Globus pallidus (tissue), 1 donor: ENCODE measurements at places on chromosomes 13 and 19.

DNA sequence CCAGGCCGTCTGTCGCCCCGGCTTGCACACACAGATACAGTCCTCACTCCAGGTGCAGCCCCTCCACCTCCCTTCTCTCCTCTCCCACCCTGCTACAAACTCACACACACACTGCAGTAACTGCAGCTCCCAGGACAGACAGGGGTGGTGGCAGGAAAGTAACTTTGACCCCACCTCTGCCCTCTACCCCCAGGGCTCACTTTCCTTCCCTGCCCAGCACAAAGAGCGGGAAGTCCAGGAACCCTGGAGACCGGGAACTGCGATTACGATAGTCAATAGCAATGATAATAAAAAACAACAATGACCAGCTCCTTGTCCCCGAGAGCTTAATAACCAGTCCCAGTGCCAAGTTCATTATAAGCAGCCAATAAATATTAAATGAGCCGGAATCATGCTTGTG lies at the start of gene CEACAM20:
TSS of gene CEACAM20 (minus strand) at position 140 of the 400 bp plus-strand sequence. CDS start 166 bp downstream, outside the sequence.
- no peak for DNase-seq

DNA sequence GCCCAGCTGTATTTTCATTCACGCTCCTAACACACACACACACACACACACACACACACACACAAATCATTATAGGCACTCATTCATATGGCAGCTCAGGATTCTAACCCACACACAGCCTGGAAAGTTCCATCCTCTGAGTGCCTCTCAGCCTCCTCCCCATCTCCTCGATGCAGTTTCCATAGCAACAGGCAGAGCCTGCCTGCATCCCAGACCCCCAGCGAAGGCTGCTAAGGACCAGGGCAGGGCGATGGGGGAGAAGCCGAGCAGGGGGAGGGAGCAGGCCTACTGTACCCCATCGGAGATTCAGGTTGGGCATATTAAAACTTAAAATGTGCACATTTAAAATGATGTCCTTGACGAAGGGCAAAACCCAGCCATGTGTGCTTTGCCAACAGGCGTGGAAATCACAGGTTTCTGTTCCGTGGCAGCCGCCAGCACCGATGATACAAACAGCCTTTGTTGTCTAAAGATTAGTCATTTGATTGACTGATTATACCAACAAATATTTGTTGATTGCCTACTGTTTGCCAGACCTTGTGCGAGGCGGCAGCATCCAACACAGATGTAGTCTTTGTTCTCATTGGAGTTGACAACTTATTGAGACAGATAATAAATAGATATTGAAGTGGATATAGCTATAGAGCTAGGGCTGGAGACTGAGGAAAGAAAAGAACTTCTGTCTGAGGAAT lies 43.8 kb upstream of the USP29 start:
- DNase-seq = peak; percentile 26

- DNase-seq = no peak
Measured at GRCh38 chr13:101382086-101382485, 34.2 kb downstream of the NALCN start.

DNA sequence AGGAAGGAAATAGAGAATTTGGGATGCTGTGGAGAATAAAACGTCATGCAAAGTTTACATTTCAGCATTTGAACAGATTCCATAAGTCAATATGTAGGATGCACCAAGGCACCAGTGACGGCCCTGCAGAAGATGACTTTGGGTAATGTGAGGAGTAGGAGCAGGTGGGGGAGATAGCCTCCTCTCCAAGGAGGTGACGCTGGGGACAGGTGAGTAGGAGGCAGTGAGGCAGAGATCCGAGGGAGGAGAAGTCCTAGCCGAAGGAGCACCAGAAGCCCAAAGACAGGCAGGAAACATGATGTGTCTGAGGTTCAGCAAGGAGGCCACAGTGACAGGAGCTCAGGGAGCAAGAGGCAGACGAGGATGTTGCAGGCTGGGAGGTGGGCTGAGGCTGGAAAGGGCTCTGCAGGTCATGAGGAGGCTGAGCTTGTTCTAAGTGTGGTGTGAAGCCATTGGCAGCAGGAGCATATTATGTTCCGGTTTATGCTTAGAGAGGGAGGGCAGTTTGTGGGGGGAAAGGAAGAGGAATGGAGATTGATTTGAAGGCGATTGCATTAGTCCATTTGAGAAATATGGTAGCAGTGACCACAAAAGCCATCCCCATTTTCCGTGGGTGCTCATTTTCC lies 55.7 kb upstream of the C1QTNF9 start:
- DNase-seq = no peak

GRCh38 chr19:3178377-3178972 lies at the start of gene S1PR4:
S1PR4 (plus strand) TSS chr19:3178769; CDS start chr19:3178793, 24 bp downstream.
- DNase-seq = no peak

- DNase-seq = peak; percentile 1
Measured at GRCh38 chr19:42655748-42656147, 61.0 kb upstream of the CEACAM8 start.

DNA sequence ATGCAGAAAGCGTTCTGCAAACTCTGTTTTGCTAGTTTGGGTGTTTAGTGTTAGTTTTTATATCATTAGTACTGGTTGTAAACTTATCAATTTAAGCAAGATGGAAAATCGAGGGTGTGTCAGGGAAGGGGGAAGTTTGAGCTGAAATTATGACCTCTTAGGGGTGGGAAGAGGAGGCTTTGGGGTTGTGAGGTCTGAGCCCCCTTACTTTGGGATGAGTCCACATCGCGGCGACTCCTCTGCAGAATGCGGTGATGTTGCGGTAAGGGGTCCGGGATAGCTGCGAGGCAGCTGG lies 743 bp upstream of the NDUFS7 start:
- no peak for DNase-seq

DNA sequence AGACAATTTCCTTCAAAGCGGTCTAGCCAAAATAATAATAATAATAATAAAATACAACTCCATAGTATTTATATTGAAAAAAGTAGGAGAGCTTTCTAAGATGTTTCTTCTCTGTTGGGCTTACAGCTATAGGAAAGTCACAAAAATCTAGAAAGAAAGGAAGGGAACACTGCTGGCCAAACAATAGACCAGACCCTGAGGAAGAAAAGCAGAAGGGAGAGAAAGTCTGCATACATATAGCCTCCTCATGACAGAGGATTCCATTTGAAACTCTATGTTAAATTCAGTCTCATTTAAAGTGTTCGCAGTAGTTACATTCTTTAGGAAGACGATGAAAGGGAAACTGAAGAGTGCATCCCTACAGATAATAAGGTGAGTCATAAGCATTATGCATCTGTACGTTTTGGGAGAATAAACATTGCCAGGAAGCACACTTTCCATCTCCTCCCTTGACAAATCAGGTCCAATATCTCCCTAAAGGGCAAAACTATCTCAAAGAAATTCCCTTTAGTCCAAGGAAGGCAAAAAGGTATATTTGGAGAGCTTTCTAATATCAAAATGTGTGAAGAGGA lies 86.5 kb downstream of the PCDH9 start:
- DNase-seq = no peak

GRCh38 chr13:80058626-80059025 lies 282.3 kb downstream of the SPRY2 start:
- DNase-seq = no peak

DNA sequence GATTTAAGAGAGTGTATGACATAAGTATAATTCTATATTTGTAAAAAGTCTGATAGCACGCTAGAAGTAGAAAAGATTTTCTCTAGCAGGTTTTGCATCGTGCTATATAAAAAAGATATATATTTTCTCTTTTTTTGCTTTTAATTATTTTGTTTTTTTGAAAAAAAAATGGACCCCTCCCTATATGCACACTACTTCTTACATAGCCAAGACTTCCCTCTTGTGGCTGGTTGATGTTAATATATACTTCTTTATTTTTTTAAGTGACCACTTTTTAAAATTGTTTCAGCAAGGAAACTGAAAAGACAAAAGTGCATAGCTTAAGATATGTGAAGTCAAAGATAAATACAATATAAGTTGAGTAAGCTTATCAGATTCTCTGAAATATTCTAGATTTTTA lies 1202.8 kb downstream of the DIAPH3 start:
- no peak for DNase-seq

DNA sequence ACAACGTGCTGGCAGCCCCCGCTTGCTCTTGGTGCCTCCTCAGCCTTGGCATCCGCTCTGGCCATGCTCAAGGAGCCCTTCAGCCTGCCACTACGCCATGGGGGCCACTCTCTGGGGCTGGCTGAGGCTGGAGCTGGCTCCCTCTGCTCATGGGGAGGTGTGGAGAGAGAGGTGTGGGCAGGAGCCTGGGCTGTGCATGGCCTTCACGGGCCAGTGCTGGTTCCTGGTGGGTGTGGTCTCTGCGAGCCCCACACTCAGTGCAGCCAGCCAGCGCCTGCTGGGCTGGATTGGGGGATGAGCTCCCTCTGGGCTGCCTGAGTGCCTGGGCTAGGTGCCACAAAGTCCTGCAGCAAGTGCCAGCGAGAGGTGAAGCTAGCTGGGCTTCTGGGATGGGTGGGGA lies 1289.1 kb downstream of the OLFM4 start:
- no peak for DNase-seq

- no peak for DNase-seq
Measured at GRCh38 chr13:27194895-27195764, 23.5 kb upstream of the USP12 start.

GRCh38 chr13:110965038-110965754 lies 50.3 kb upstream of the ANKRD10 start:
- DNase-seq = no peak

- no peak for DNase-seq
Measured at GRCh38 chr19:23993440-23993839, 78.8 kb downstream of the ZNF726 start.

GRCh38 chr19:1211494-1212234 lies 6.1 kb downstream of the STK11 start:
- DNase-seq = no peak

GRCh38 chr13:31179241-31179640 lies 17.5 kb upstream of the HSPH1 start:
- no peak for DNase-seq

- DNase-seq = no peak
Measured at GRCh38 chr19:453606-454005, 7.2 kb downstream of the SHC2 start.

- no peak for DNase-seq
Measured at GRCh38 chr13:33110713-33111413, 94.6 kb downstream of the KL start.

DNA sequence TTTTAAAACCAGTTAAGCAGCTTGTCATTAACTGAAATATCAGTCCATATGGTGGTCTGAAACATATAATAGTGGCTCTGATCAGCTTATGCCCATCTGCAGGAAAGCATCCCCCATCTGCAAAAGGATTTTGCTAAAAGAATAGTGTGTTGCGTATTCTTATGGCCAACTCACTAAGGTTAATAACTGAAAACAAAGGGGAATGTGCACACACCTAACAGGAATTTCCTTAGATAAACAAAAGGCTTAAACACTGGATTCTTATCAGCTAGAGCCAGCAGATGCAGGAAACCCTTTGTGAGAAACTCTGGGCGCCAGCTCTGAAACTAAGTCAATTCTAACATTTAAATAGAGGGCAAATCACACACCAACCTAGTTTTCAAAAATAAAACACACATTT lies 22.1 kb downstream of the VPS36 start:
- no peak for DNase-seq

GRCh38 chr13:40318366-40318765 lies 348.1 kb downstream of the FOXO1 start:
- DNase-seq = peak; percentile 20
